Activated naive CD8-positive, alpha-beta T cell treated with anti-CD3 and anti-CD28 coated beads, Interleukin-2, amount 10 ng/mL, durations not matched to agents 7 days and 5 days (primary cell): ENCODE measurements at places on chromosomes 1 and 21. TPM values are rescaled to one million over a fixed set of nuclear protein-coding genes. Genes with fewer than 3 reads are reported as not detected.

Gene NR1I3
- not detected for total RNA-seq

Gene NES
- not detected for total RNA-seq

Gene WNT4
- total RNA-seq = not detected

Gene NCAM2
- total RNA-seq = not detected

Gene SLC25A34
- 1.6 TPM for total RNA-seq

Gene TRAF3IP3
- total RNA-seq = 392 TPM

Gene HLCS
- 17.8 TPM for total RNA-seq

- H3K36me3 ChIP-seq = no peaks in the 10 kb centered on the region
- H3K27me3 ChIP-seq = no peaks in the 10 kb centered on the region
- no peak overlapping the region for H3K4me3 ChIP-seq
- no peak for DNase-seq
- H3K27ac ChIP-seq = no peak overlapping the region
Measured at GRCh38 chr21:36847189-36847588, 119.3 kb downstream of the HLCS start.

GRCh38 chr21:15222707-15223106 is 157.9 kb upstream of the NRIP1 start:
- no peaks in the 10 kb centered on the region for H3K36me3 ChIP-seq
- H3K4me1 ChIP-seq = no peaks in the 10 kb centered on the region
- no peak for DNase-seq
- H3K27ac ChIP-seq = no peak overlapping the region
- H3K27me3 ChIP-seq = peaks cover 4% of the 10 kb centered on the region
- H3K4me3 ChIP-seq = no peak overlapping the region

DNA sequence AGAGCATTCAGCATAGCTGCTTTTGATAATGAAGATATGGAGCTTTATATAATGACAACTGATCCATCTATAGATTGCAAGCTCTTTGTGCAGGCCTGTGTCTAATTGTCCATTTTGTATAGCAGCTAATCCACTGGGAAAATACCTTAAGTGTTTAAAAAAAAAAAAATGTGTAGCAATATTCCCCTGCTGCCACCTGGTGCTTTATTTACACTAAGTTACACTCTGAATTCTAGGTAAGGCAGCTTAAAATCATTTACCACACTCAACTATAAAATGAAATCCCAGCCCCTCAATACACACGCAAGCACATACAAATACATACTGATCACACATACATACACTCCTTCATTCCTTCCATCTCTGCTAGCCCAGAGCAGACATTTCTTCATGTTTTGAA is 49.1 kb upstream of the BCL9 start:
- H3K4me1 ChIP-seq = peaks cover 4% of the 10 kb centered on the region
- H3K36me3 ChIP-seq = no peaks in the 10 kb centered on the region
- no peak overlapping the region for H3K4me3 ChIP-seq
- no peak for DNase-seq
- H3K27me3 ChIP-seq = peaks cover 2% of the 10 kb centered on the region

DNA sequence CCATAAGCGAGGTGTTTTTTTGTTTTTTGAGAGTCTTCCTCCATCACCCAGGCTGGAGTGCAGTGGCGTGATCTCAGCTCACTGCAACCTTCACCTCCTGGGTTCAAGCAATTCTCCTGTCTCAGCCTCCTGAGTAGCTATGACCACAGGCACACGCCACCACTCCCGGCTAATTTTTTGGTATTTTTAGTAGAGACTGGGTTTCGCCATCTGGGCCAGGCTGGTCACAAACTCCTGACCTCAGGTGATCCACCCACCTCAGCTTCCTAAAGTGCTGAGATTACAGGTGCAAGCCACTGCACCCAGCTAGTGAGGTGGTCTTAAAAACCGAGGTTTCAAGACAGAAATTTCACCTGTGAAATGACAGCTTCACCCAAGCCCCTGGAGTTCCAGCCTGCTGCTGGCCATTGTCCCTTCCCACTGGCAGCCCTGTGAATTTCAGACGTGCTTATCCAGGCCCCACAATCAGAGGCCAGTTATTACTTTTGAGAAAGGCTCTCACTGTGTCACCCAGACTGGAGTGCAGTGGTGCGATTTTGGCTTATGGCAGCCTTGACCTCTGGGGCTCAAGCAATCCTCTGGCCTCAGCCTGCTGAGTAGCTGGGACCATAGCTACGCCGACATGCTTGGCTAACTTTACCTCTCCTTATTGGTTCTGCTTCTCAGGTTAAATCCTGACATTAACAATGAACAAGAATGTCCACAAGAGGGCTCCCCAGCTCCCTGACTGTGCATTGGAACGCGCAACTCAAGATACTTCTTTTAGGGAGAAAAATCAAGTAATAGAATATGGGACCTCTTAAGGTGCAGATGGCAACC is 19.4 kb downstream of the ENO1 start:
- H3K36me3 ChIP-seq = peaks cover 49% of the 10 kb centered on the region
- H3K27ac ChIP-seq = peak overlapping the region; percentile 64
- no peak for DNase-seq
- peaks cover 47% of the 10 kb centered on the region for H3K4me1 ChIP-seq

DNA sequence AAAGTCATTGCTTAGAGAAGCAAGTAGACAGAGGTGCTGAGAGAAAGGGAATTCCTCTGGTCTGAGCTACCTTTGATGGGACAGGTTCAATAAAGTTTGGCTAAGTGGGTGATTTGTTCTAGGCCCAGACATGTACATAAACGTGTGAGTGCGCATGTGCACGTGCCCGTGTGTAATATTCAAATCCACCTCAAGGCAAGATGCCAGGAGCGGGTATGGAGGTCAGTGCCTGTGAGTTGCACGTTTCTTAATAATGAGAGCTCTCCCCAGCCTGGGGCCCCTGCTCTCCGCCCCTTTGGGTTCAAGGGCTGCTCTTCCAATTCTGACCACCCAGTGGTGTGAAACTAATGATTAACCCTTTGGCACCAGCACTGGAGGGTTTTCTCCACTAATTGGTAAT is 53.8 kb upstream of the LMO4 start:
- H3K27ac ChIP-seq = no peak overlapping the region
- no peaks in the 10 kb centered on the region for H3K36me3 ChIP-seq
- DNase-seq = no peak
- H3K4me1 ChIP-seq = no peaks in the 10 kb centered on the region
- H3K4me3 ChIP-seq = no peak overlapping the region

DNA sequence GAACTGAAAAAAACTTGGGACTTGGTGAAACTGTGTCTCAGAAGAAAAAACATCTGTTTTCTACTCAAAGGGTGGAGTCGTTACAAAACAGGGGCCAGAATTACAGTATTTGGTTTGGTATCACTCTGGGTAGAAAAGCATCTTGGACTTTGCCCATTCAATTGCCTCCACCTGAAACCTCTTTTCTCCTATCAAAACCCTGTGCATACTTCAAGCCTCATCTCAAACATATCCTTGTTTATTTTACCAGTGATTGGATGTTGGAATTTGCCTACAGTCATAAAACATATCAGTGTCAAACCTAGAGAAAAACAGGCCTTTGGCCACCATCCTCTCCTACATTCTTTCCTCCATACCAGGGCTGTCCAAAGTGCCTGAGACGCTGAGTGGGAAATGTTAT is 281.5 kb downstream of the PLPP3 start:
- no peaks in the 10 kb centered on the region for H3K36me3 ChIP-seq
- H3K27ac ChIP-seq = no peak overlapping the region
- H3K4me1 ChIP-seq = peaks cover 2% of the 10 kb centered on the region
- no peaks in the 10 kb centered on the region for H3K27me3 ChIP-seq
- DNase-seq = no peak
- H3K4me3 ChIP-seq = no peak overlapping the region

GRCh38 chr1:206679738-206680211 is 4.9 kb upstream of the MAPKAPK2 start:
- peaks cover 15% of the 10 kb centered on the region for H3K4me1 ChIP-seq
- H3K4me3 ChIP-seq = peak overlapping the region; percentile 21
- no peak overlapping the region for H3K27ac ChIP-seq

DNA sequence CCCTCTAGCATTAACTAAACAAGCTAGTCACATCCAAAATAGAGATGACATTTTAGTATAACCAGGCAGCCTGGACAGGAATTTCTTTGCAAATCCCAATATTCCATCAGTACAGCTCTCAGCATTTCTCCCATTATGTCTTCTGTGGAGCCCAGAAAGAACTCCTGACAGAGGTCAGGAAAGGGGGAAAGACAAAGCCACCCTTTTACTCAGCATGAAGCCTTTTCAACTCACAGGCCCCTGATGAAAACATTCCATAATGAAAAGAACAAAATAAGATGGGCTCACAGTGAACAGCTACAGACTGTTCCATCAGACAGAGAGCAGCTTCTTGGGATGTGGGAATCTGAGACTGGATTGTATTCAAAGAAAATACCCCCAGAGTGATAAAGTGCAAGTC is 80.6 kb downstream of the TEX35 start:
- H3K4me3 ChIP-seq = no peak overlapping the region
- no peaks in the 10 kb centered on the region for H3K36me3 ChIP-seq
- H3K4me1 ChIP-seq = no peaks in the 10 kb centered on the region
- peaks cover 13% of the 10 kb centered on the region for H3K27me3 ChIP-seq
- no peak overlapping the region for H3K27ac ChIP-seq

DNA sequence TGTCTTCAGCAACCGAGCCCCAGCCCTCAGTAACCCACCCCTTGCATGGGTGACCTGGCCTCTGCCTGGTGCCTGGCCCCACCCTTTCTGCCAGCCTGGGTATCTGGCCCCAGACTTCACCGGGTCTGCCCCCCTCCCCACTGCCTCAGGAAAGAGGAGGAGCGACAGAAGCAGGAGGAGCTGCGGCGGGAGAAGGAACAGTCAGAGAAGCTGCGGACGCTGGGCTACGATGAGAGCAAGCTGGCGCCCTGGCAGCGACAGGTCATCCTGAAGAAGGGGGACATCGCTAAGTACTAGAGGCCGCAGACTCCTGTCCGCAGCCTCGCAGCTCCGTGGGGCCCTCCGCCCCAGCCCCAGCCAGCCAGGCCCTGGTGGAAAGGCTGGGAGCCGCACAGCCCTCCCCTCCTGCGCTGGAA is 6.1 kb downstream of the TNFRSF25 start:
- H3K36me3 ChIP-seq = peaks cover 12% of the 10 kb centered on the region
- H3K27me3 ChIP-seq = peaks cover 30% of the 10 kb centered on the region
- DNase-seq = no peak
- peaks cover 26% of the 10 kb centered on the region for H3K4me1 ChIP-seq
- H3K4me3 ChIP-seq = peak overlapping the region; percentile 84

- H3K27ac ChIP-seq = no peak overlapping the region
- no peak for DNase-seq
- no peak overlapping the region for H3K4me3 ChIP-seq
- H3K27me3 ChIP-seq = peaks cover 2% of the 10 kb centered on the region
- no peaks in the 10 kb centered on the region for H3K36me3 ChIP-seq
Measured at GRCh38 chr1:8174807-8175206, 143.1 kb upstream of the SLC45A1 start.

DNA sequence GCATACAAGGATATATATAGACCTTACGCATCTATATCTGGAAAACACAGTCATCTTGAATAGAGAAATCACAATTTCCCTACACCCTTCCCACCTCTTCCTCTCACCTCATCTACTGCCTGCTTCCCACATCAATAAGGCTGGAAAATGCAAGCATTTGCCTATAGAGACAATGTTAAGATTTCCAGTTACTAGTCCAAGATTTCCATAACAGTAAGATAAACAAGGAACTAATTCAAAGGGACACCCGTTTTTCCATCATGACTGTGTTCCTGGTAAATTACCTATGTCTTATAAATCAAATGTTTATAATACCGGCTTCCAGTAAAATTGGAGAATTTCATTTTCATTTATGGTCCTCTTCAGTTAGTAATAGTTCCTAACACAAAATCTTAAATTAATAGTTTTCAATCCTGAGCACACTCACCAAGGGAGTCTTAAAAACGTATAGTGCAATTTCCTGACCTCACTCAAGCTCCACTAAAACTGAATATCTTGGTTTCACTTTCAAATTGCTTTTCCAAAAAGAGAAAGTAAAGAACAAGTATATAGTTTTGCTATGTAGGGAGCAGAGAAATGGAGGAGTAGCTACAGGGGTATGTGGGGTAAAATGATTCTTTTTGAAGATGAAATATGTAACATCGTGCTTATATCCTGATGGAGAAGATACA is 398.7 kb downstream of the PLPP3 start:
- H3K27ac ChIP-seq = no peak overlapping the region
- DNase-seq = no peak
- no peaks in the 10 kb centered on the region for H3K4me1 ChIP-seq
- no peaks in the 10 kb centered on the region for H3K27me3 ChIP-seq
- no peak overlapping the region for H3K4me3 ChIP-seq
- H3K36me3 ChIP-seq = no peaks in the 10 kb centered on the region

GRCh38 chr1:87279966-87280535 is 48.6 kb upstream of the LMO4 start:
- peaks cover 7% of the 10 kb centered on the region for H3K27me3 ChIP-seq
- DNase-seq = no peak
- no peaks in the 10 kb centered on the region for H3K36me3 ChIP-seq
- no peak overlapping the region for H3K4me3 ChIP-seq
- H3K4me1 ChIP-seq = no peaks in the 10 kb centered on the region

DNA sequence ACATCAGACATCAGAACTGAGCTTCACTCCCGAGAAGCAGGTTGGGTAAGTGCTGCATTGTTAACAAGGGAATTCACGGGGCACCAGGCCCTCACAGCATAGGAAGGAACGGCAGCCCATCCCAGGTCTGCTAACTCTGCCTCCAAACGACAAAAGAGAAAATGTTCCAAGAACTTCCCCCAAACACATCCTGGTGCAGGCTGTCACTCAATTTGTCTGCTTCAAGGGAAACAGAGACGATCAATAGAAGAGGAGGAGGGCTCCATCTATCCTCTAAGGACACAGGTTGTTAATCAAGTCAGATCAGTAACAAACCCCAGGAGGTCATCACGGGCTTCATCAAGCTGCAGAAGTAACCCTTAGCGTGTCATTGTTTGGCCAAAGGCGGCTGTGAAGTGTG is 3.5 kb upstream of the TSPEAR start:
- H3K4me1 ChIP-seq = peaks cover 9% of the 10 kb centered on the region
- H3K27ac ChIP-seq = no peak overlapping the region
- no peak overlapping the region for H3K4me3 ChIP-seq
- H3K27me3 ChIP-seq = peaks cover 81% of the 10 kb centered on the region
- no peaks in the 10 kb centered on the region for H3K36me3 ChIP-seq
- no peak for DNase-seq

DNA sequence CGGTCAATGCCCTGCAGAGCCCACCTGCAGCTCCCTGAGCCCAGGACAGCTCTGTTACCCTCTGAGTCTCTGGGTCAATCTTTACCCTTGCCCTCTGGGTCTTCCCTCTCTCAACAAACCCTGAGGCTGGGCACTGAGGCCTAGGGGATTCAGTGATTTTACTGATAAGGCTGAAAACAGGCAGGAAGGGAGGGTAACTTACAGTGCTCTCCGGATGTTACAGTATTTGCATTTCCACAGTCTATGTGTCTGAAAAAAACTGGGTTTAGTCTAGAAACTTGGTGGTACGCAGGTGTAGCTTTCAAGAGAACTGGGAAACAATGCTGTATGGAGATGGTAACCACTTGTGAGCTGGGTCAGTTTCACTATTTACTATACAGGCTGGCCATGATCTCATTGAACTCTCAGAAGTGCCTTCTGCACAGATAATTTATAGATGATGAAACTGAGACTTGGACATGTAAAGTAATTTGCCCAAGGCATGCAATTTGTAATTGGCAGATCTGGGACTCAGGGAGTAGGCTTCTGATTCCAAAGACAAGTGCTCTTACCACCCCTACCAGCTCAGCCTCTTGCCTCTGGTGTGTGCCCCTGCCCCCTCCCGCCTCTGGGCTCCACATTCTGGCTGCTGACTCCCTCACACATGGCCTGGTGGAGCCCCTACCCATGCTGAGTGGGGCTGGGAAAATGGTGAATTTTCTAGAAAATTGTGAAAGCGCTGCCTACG is 48.8 kb downstream of the TENT5C start:
- peak overlapping the region; percentile 84 for H3K27ac ChIP-seq
- H3K4me3 ChIP-seq = peak overlapping the region; percentile 83
- peak; percentile 44 for DNase-seq
- no peaks in the 10 kb centered on the region for H3K36me3 ChIP-seq

- no peaks in the 10 kb centered on the region for H3K36me3 ChIP-seq
- H3K27ac ChIP-seq = no peak overlapping the region
- peaks cover 2% of the 10 kb centered on the region for H3K27me3 ChIP-seq
- H3K4me3 ChIP-seq = no peak overlapping the region
Measured at GRCh38 chr1:201385299-201385891, 7.9 kb upstream of the TNNT2 start.
